ENCODE measurements at places on chromosomes 11 and 22.

GRCh38 chr11:11444027-11444803 lies 91.2 kb upstream of the CSNK2A3 start:
- no peak for DNase-seq

- DNase-seq = no peak
Observed at GRCh38 chr11:78219493-78220217, 30.9 kb downstream of the USP35 start.

- DNase-seq = no peak
Observed at GRCh38 chr11:67033661-67034166, 10.8 kb downstream of the SYT12 start.

GRCh38 chr11:117545706-117546105 lies 218.1 kb downstream of the CEP164 start:
- no peak for DNase-seq

GRCh38 chr22:41052661-41053490 lies 39.5 kb upstream of the EP300 start:
- no peak for DNase-seq

DNA sequence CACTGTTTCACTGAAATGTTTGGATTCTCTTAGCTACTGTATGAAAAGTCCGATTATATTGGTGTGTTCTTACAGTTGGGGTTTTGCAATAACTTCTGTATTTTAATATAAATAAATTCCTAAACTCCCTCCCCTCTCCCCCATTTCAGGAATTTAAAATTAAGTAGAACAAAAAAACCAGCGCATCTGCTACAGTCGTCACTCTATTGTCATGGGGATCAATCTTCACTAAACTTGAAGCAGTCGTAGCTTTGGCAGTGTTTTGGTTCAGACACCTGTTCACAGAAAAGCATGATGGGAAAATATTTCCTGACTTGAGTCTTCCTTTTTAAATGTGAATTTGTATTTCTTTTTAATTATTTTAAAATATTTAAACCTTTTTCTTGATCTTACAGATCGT lies 9.4 kb downstream of the PIWIL3 start:
- DNase-seq = no peak

GRCh38 chr11:128894685-128895084 lies 3.5 kb downstream of the KCNJ5 start:
- no peak for DNase-seq

GRCh38 chr11:64036087-64037026 lies 626 bp downstream of the FLRT1 start:
- no peak for DNase-seq

DNA sequence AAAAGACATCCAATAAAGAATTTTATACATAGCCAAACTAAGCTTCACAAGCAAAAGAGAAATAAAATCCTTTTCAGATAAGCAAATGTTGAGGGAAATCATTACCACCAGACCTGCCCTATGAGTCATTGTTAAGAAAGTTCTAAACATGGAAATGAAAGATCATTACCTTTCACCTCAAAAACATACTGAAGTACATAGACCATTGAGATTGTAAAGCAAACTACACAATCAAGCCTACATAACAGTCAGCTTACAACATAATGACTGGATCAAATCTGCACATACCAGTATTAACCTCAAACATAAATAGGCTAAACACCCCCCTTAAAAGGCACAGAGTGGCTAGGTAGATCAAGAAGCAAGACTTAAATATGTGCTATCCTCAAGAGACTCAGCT lies 501.0 kb upstream of the LUZP2 start:
- no peak for DNase-seq

GRCh38 chr22:45817745-45818423 lies 146.2 kb downstream of the ATXN10 start:
- DNase-seq = no peak

Measured in stimulated activated CD8-positive, alpha-beta memory T cell treated with anti-CD3 and anti-CD28 coated beads, Interleukin-15, amount 100 ng/mL, for 24 hours (primary cell).